ENCODE measurements at places on chromosomes 6 and 20.

GRCh38 chr20:1618479-1618878 is 1.3 kb downstream of the SIRPB1 start:
- no peaks in the 10 kb centered on the region for H3K36me3 ChIP-seq
- no peak overlapping the region for H3K27ac ChIP-seq
- DNase-seq: no peak

GRCh38 chr20:45892828-45893500 is 1.8 kb downstream of the CTSA start:
- H3K4me3 ChIP-seq: peak overlapping the region; percentile 66
- H3K27me3 ChIP-seq: no peaks in the 10 kb centered on the region
- DNase-seq: no peak
- H3K36me3 ChIP-seq: peaks cover 50% of the 10 kb centered on the region
- peaks cover 32% of the 10 kb centered on the region for H3K4me1 ChIP-seq
- no peak overlapping the region for H3K27ac ChIP-seq

- no peak overlapping the region for H3K27ac ChIP-seq
- H3K36me3 ChIP-seq: no peaks in the 10 kb centered on the region
- peaks cover 9% of the 10 kb centered on the region for H3K4me1 ChIP-seq
- no peak for DNase-seq
- no peak overlapping the region for H3K4me3 ChIP-seq
Measured at GRCh38 chr20:9261781-9262180, 192.9 kb downstream of the PLCB4 start.

DNA sequence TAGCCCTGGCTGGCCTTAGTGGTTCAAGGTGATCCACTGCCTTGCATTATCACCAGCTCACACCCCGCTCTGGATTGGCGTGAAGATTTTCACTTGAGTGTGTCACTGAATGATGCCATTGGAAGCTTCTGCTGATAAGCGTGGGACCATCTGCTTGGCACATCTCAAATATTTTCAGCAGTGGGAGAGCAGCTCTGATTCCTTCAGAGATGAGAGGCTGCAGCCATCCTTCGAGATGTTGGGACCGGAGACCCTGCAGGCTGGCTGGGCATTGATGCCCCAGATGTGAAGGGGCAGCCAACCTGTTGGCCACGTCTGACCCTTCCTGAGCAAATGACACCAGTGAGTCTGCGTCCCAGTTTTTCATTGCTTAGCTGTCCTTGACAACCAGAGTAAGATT is at the start of gene MAS1:
MAS1 (plus strand) TSS at position 197 of the 400 bp plus-strand sequence. CDS start 15,968 bp downstream, outside the sequence.
- no peaks in the 10 kb centered on the region for H3K4me1 ChIP-seq
- H3K36me3 ChIP-seq: no peaks in the 10 kb centered on the region

GRCh38 chr20:5085380-5085779 is 34.4 kb downstream of the PCNA start:
- no peaks in the 10 kb centered on the region for H3K4me1 ChIP-seq
- H3K36me3 ChIP-seq: no peaks in the 10 kb centered on the region
- no peaks in the 10 kb centered on the region for H3K27me3 ChIP-seq

GRCh38 chr20:59217794-59218280 is 54.2 kb downstream of the ZNF831 start:
- H3K36me3 ChIP-seq: no peaks in the 10 kb centered on the region
- peaks cover 2% of the 10 kb centered on the region for H3K27me3 ChIP-seq
- peaks cover 18% of the 10 kb centered on the region for H3K4me1 ChIP-seq
- H3K27ac ChIP-seq: no peak overlapping the region
- no peak for DNase-seq

- DNase-seq: no peak
- H3K36me3 ChIP-seq: no peaks in the 10 kb centered on the region
- H3K27ac ChIP-seq: no peak overlapping the region
- no peaks in the 10 kb centered on the region for H3K27me3 ChIP-seq
- H3K4me1 ChIP-seq: no peaks in the 10 kb centered on the region
Measured at GRCh38 chr6:105545947-105546731, 143.3 kb upstream of the PREP start.
